ENCODE measurements at places on chromosomes 11 and 22.
A peak's percentile ranks its signal among the peaks of the same experiment; 100 is the strongest.

DNA sequence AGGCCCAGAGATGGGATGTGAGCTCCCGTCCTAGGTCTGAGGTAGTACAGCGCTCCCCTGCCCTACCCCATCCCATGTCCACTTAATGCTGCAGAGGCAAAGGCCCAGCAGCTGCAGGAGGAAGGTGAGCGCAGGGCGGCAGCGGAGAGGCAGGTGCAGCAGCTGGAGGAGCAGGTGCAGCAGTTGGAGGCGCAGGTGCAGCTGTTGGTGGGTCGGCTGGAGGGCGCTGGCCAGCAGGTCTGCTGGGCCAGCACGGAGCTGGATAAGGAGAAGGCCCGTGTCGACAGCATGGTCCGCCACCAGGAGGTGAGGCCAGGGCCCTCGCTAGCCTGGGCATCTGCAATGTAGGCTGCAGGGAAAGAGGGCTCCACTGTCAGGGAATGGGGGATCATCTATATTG, 15.2 kb downstream of the CCDC157 start:
- no peak for DNase-seq

DNA sequence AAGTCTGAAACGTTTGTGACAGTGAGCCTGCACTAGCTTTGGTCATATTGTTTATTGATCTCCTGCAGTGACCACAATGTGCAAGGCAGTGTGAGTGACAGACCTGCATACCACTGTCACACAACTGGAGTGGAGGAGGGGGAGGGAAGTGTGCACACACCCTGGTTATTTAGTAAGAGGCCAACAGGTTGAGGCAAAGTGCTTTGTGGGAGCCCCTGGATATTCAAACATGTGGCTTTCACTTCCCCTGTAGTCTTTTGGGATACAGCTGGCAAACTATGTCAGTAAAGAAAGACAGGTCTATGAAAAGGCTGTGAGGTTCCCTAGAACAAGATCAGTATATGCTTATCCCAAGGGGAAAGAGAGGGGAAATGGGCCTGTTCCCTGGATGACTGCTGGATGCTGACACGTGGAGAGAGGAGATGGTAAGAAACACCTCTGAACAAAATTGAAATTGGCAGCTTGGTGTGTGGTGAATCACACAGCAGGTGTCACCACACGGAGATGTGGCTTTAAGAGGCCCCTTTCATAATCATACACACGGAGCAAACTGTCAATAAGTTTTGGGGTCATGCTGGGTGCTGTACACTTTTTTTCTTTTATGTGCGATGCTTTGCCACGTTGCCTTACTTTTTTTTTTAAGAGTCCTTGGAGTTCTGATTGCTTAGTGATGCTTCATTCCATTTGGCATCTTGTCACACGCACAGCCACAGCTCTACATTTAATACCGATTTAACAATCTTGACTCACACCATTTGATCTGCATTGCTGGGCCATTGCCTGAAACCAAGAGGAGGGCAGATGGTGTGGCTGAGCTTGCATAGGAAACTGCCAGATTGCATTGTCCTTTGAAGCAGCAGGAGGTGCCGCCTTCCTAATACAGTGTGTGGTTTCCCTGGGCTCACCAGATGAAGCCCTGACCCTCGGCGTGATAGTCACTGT, 11.3 kb downstream of the OSBP2 start:
- DNase-seq: peak; percentile 92

DNA sequence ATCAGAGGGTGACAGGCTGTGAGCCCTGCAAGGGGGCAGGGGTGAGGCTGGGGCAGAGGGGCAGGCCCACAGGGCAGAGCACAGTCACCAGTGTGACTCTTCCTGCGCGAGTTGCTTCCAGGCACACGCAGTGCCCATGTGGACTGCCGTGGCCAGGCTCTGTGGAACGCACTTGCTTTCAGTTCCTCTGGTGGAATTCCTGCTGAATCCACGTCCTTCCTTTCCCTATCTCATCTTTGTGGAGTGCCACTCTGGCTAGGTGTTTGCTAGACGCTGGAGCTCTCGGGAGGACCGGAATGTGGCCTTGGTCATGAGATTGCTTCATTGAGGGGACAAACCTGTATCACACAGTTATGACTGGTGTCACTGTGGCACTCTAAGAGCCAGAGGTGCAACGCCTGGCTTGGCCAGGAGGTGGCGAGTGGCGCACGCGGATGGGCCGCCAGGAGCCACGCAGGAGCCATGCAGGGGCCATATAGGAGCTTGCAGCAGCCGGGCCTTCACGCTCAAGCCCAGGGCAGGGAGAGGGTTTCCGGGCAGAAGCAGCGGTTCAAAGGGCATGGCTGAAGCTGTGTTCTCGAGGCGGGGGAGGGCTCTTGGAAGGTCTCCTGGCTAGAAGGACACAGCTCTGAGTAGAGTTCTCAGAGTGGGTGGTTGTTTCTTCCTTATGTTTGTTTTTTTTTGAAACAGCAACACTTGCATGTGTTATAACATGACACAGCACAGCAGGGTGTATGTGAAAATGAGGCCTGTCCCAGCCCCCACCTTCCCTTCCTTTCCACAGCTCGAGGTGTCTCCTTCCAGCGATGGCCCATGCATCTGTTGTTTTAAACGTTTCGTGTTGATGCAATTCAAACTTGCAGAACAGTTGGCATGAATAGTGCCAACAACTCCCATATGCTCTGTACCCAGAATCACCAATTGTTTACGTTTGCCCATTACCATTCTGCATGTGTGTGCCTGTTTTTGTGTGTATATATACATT, 36.2 kb downstream of the TBC1D22A start:
- peak; percentile 89 for DNase-seq

DNA sequence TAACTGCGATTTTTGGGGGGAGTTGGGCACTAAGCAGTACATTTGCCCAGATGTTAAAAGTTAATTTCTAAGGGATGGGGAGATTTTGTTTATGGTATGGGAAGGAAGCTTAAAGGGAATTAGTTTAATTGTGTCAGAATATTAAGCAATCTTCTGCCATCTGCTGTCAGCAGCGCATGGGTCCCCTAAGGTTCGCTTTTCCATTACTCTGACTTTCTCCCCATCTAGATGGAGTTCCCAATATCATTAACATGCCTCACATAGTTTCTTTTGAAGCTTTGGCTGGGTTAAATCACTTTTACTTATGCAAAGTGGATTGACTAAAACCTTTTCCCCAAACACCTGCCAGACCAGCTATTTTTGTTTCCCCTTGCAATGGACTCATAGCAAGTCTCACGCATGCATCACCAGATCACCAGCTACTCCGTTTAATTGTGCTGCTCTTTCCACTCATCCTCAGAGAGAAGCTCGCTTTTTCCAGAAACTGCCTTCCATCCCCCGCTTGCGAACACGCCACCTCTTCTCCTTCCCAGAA, 172.7 kb downstream of the FAT3 start:
- peak; percentile 48 for DNase-seq

DNA sequence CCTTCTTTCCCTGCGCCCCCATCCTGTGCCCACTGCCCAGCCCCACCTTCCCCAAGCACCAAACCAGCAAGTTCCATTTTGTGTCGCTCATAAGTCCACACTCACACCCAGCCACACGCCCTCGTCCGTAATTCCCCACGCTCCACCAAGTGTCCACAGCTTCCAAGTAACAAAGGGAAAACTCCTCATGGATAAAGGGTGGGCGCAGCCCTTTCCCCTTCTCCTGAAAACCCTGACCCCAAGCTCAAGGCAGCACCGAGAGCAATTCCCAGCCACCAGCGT, 458 bp downstream of the FXYD6 start:
- peak; percentile 45 for DNase-seq

Data from astrocyte of the hippocampus (primary cell).